ENCODE measurements at places on chromosomes 4 and X.

DNA sequence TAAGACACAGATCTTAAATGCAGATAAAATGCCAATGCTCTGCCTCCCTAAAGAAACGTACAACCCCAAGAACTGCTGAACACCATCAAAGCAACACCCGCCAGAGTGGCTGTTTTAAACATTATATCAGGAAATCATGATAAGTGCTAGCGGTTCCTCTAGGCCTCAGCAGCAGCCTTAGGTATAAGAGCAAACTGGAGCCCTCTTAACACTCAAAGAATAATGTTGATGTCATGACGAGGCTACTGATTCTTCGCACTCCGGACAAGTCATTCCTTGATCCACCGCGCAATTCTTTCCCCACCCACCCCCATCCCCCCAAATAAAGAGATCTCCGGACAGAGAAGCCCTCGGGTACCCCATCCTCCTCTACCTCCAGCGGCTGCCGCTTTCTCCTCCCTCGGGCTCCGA, 507 bp downstream of the LIN54 start:
- DNase-seq, result no peak

DNA sequence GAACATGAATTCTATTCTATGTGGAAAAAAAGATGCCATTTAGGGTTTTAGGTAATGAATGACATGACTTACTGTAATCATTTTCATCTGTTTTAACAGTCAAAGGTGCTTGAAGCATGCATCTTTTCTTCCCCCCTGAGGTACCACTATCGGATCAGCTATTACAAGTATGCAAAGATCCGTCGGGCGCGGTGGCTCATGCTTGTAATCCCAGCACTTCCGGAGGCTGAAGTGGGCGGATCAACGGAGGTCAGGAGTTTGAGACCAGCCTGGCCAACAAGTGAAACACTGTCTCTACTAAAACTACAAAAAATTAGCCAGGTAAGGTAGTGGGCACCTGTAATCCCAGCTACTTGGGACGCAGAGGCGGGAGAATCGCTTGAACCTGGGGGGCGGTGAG, 241.3 kb downstream of the ARAP2 start:
- no peak for DNase-seq

DNA sequence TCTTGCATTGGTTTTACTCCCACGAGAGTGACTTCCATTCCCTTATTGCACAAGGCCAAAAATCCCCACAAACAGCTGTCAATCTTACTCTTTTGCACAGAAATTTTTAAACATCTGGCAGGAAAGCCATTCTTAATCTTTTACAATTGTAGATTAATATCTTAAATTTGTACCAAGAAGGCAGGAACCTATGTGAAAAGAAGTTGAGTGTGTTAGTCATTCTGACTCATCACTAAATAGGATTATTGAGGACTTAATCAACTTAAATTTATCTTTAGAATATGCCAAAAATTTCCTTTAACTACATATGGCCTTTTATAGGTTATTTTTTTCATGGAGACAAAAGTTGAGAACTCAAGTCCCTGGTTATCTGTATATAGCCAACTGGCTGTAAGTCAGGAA, 49.0 kb upstream of the VEGFC start:
- DNase-seq, result no peak

DNA sequence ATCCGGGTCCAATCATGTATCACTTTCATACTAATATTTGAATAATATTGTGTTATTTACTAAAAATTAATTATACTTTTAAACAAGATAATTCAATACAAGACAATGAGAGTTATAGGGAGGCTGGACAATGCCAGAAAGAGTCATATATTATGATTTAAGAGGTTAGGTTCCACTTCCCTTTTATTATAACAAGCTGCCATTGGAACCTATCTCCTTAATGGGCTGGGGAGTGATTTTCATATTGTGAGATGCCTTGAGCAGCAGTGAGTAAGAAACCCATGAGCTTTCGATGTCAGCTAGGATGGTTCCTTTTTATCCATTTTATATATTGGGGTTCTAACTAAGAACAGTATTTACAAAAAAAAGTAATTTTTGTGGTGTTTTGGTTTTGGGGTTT, 91.8 kb downstream of the MAB21L2 start:
- DNase-seq, result no peak

- DNase-seq, result no peak
Measured at GRCh38 chrX:152912106-152912505, 14.2 kb downstream of the ZNF185 start.

DNA sequence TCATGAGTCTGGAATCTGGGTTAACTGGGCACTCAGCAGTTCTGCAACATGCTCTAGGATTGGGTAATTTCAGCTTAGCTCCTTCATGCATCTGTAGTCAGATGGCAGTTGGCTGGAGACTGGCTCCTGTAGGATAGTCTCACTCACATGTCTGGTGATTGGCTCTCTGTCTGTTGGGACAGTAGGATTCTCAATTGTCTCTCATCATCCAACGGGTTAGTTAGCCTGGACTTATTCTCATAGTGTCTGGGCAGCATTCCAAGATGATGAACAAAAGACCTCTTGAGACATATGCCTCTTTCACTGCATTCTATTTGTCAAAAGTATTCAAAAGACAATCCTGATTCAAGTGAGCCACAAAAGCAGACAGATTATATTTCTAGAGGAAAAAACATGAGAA, 795.6 kb upstream of the GALNTL6 start:
- no peak for DNase-seq

DNA sequence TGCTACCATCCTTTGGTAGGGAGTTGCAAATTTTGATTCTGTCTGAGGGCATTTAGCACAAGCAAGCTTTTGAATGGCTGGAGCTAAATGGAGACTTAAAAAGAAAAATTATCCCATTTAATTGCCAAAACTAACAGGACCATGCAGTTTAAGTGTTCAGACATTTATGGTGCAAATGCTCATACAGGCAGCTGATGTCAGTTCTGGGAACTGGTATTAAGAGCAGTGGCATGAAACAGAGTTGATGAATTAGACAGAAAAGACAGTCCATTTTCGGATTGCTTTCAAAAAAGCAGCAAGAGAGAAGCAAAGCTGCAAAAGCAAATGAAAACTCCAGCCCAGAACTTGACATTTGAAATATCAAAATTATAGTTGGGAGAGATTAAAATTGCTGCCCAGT, 1.3 kb downstream of the SCRG1 start:
- no peak for DNase-seq

- no peak for DNase-seq
Measured at GRCh38 chr4:4862665-4863482, 3.4 kb downstream of the MSX1 start.

- DNase-seq, result no peak
Measured at GRCh38 chr4:21856754-21857153, 91.8 kb downstream of the KCNIP4 start.
